Activated CD4-positive, alpha-beta memory T cell treated with anti-CD3 and anti-CD28 coated beads, Interleukin-2, amount 10 ng/mL, durations not matched to agents 7 days and 5 days (primary cell): ENCODE measurements at places on chromosomes 2 and 18. TPM values are rescaled to one million over a fixed set of nuclear protein-coding genes. Genes with fewer than 3 reads are reported as not detected.

The WBP1 gene
- total RNA-seq, result 60.4 TPM

The SCN2A gene
- total RNA-seq, result not detected

- no peak for DNase-seq
Observed at GRCh38 chr2:160349306-160349705, 144.3 kb downstream of the RBMS1 start.

- DNase-seq, result no peak
Observed at GRCh38 chr18:57859314-57859713, 56.2 kb upstream of the ATP8B1 start.

GRCh38 chr18:11866329-11866728, 15.1 kb downstream of the CHMP1B start:
- DNase-seq, result no peak

- DNase-seq, result no peak
Observed at GRCh38 chr18:25496544-25496943, 144.6 kb upstream of the ZNF521 start.

DNA sequence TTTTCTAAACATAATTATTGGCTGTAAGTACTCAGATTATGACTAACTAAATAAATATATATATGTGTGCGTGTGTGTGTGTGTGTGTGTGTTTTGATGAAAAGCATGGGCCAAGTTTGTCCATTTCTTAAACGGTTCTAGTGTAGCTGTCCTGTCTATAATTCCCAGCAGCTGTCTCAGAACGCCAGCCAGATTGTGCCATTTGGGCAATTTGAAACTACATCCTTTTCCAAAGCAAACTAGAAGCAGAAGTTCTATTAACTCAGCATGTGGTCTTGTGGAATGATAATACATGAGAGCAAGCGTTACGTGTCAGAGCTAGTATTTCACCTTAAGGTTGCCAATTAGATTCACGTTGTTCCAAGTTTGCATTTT, 1.7 kb downstream of the ARHGAP28 start:
- DNase-seq, result no peak

DNA sequence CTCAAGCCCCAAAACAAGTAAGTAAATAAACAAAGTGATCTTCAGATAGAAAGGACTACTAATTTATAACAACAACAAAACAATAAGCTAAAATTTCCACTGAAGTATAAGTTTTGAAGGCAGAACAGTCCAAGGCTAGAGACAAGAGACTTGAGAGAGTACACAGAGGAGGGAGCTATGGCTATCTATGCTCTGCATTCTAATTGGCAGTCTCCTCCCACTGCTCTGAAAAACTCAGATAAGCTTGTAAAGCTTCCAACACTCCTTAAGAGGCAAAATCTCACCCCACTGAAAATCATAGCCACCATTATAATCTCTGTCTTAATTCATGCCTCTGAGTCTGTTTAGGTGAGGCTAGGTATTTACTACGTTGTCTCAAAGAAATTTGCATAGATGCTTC, 714.6 kb upstream of the LRATD1 start:
- DNase-seq, result no peak

- no peak for DNase-seq
Observed at GRCh38 chr2:99261242-99261641, 5.8 kb upstream of the LYG2 start.

DNA sequence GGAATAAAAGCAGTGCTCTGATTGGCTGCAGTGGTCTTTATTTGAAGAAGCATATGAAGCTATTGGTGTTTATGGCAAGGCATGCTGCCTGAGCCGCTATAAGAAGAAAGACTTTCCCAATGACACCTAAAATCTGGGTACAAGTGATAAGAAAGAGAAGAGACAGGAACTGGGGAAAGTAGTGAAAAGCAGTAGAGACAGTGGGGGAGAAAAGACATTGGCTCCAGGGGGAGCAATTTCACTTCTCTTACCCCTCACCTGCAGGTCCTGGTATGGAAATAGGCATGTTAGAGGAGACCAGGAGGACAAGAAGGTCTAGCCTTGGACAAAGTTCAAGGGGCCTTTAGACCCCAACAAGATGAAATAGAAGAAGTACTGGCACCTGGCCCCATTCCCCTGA, 47.1 kb downstream of the PLCL1 start:
- DNase-seq, result no peak

DNA sequence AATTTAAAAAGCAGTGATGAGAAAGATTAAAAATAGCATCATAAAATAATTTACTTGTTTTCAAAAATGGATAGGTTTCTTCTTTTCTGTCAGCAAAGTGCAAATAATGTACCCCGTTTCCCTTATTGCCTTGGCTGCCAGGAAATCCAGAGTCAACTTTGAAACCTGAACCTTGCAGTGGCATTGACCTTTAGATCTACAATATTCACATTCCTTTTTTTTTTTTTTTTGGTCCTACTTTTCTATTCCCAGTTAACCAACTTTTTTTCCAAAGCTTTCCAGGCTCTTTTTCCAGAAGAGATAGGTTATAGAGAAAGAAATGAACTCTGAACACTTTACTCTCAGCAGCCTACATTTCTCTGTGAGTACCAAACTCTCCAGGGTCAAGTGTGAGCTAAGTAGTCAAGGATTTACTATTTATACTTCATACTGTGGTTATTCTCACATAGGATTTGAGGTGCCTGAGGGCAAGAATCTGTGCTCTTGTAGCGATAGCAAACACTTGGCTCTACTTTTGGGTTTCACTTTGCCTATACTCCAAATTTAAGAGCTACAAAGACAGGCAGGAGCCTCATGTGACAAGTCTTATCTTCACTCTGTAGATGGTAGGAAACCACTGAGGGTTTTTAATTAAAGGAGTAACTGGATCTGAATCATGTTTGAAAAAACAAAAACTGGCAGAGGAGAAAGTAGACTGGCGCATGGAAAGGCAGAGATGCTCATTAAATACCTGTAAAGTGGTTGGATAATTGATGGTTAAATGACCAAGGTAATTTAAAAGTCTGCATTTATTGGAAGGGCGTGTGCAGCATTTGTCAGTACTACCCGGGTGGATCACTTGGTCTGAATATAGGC, 63.2 kb upstream of the TMEM17 start:
- DNase-seq, result no peak

DNA sequence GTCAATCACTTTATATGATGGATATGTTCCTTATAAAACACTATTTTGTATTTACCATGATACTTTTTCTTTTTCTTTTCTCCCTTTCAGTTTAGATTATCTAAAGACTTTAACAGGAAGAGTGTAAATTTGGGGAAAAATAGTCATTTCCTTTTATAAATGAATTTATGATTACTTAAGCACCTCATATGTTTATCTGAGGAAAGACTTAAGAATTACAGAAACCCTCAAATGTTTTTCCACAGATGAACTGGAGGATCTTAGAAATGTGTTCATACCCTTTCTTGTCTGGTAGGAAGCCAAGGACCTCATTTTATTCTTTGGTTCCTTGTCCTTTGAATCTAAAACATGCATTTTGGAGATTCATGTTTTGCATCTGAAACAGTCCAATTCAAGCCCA, 36.7 kb downstream of the MAPRE2 start:
- DNase-seq, result no peak

DNA sequence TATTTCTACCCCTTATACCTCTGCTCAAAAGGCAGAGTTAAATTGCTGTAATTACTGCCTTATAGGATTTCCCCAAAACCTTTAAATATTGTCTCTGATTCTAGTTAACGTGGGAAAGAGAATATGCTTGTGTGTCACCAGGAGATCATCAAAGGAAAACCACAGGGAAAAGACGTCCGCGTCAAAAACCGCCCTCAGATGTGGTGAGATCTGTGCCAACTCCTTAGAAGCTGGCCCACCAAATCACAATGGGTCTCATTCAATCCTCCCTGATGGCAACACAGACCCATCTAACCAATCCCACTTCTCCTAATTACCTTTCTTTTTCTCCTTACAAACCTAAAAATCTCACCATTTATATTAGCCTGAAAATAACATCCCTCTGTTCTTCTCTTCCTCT, 25.4 kb downstream of the VPS54 start:
- no peak for DNase-seq

- no peak for DNase-seq
Observed at GRCh38 chr2:42228101-42228500, 58.9 kb downstream of the EML4 start.

DNA sequence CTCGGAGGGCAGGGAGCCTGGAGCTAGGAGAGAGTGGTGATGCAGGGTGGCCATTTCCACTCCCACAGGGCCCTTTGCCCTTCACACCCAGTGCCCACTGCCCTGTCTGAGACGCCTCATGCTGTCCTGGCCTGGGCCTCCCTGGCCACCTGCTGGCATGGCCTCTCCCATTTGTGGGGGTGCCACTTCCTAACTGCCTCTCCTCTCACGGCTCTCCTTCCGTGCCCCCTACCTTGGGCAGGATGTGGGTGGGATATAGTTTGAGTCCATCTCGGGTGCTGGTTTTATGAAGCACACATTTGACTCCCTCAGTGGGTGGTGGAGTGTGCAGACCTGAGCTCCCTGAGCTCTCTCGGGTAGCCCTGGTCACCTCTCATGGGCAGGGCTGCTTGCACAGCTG, 46.0 kb downstream of the DGKD start:
- no peak for DNase-seq

DNA sequence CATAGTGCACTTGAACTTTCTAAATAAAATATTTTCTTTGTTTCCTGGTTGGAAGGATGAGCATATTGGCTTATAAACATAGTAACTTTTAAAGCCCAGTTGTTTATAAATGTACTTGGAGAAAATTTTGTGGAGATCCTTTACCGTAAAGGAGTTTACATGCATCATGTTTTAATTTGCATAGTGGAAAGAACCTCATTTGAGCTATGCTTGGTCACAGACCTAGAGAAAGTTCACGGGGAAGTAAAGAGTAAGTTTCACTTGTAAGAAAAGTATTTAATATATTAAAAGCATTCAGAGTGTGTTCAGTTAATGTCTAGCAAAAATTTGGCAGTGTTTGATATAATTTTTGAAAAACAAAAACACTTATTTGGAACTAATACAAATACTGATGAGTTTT, 45.3 kb downstream of the PIKFYVE start:
- DNase-seq, result no peak

DNA sequence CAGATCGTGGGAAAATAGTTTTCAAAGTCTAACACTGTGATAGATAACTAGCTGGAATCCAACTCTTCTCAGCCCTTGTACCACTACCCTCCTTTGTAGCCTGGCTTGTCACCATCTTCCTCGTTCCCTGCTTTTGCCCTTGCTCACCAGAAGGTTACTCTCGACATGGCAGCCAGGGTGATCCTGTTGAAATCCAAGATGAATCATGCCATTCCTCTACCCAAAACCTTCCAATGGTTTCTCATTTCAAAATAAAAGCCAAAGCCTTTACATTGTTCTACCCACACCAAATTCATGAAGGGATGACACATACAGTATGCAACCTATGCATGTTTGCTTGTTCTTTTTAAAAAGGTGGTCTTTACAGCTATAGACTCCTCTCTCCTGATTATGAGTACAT, 45.7 kb downstream of the STAT4 start:
- no peak for DNase-seq

GRCh38 chr2:222424276-222424728, at the start of gene SGPP2:
SGPP2 (plus strand) TSS chr2:222424543; CDS start chr2:222424603, 60 bp downstream.
- DNase-seq, result peak; percentile 18
